ENCODE measurements at places on chromosomes 5 and 9.

GRCh38 chr5:180113660-180114303 lies 42.2 kb upstream of the RNF130 start:
- DNase-seq: no peak

GRCh38 chr9:6184749-6185645 lies 30.6 kb upstream of the IL33 start:
- DNase-seq: no peak

GRCh38 chr9:122129969-122130368 lies 29.6 kb downstream of the NDUFA8 start:
- no peak for DNase-seq

DNA sequence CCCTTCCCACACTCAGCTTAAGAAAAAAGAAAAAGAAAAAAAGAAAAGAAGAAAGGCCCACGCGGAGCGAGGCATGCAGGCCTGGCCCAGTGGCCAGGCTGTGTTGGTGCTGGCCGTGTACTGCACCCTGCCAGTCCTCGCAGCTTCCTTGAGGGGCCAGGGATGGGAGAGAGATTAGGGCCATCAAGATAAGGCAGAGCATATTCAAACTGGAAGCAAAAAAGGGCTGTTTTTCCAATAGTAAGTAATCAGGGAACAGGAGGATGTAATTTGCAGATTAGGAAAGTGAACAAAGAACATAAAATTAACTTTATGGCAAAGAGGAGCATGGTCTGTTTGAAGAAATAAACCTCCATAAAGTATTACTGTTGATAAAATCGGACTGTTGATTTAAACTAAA lies 319.6 kb upstream of the CLINT1 start:
- DNase-seq: no peak

- no peak for DNase-seq
These were observed 246.6 kb downstream of the PRELID2 start for GRCh38 chr5:145588558-145588957.

GRCh38 chr5:39340506-39340905 lies 23.8 kb downstream of the C9 start:
- DNase-seq: no peak

DNA sequence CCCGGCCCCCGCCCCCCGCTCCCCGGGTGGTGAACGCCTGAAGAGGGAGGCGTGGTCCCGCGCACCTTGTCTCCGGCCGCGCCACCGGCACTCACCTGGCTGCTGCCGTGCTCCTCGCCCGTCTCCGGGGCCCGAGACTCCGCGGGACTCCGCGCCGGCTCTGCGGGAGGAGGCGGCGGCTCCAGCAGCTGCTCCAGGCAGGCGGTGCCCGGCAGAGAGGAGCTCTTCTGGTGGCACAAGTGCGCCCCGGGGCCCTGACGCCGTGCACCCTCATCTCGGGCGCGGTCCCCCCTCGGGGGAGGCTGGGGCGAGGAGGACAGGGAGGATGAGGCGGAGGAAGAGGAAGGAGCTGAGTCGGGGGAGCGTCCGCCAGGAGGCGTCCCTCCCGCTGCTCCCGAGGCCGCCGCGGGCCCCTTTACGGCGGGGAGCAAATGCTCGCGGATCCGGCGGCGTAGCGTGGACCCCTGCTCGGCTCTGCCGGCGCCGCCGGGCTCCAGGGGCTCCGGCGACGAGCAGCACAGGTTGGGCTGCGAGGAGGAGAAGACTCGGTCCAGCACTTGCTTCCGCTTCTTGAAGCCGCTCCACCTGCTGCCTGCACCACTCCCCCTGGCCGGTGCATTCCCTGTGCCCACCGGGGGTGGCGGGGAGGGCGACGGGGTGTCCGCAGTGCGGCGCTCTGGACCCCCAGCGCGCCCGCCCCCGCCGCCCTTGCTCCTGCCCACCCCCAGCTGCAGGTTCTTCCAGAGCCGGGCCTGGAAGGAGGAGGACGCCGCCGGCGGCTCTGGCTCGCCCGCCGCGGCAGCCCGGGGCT lies 928 bp downstream of the MCTP1 start:
- peak; percentile 11 for DNase-seq

DNA sequence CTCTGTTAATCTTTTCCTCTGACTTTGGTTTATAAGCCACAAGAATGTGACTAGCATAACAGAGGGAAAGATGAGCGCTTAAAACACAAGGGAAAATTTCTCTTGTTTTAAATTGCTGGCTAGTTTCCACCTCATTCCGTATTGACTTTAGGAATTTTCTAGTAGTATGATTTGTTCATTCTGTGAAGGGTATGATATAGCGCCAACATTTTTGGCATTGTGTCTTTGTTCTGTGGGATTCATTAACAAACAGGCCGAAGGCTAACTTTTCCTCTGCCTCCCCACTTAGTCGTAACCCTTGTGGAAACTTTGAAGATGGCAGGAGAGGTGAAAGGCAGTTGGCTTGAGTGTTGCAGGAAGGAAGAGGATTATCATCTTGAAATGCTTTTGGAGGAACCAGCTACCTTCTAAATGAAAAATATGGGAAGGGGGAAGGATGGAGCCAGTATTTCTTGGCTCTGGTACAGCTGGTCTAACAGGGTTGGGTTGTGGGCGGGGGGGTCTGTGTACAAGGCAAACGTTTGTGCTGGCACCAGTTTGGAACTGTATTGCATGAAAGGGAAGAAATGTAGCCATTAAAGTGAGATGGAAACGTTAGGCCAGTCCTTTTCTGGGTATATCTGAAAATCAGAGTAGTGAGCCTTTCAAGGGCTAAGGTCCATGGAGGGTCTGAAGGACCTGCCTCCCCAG lies 21.5 kb upstream of the DMRT2 start:
- DNase-seq: no peak

GRCh38 chr5:159899067-159900049 lies 16.9 kb upstream of the ADRA1B start:
- no peak for DNase-seq

GRCh38 chr9:136352682-136353081 lies 10.9 kb downstream of the DNLZ start:
- no peak for DNase-seq

DNA sequence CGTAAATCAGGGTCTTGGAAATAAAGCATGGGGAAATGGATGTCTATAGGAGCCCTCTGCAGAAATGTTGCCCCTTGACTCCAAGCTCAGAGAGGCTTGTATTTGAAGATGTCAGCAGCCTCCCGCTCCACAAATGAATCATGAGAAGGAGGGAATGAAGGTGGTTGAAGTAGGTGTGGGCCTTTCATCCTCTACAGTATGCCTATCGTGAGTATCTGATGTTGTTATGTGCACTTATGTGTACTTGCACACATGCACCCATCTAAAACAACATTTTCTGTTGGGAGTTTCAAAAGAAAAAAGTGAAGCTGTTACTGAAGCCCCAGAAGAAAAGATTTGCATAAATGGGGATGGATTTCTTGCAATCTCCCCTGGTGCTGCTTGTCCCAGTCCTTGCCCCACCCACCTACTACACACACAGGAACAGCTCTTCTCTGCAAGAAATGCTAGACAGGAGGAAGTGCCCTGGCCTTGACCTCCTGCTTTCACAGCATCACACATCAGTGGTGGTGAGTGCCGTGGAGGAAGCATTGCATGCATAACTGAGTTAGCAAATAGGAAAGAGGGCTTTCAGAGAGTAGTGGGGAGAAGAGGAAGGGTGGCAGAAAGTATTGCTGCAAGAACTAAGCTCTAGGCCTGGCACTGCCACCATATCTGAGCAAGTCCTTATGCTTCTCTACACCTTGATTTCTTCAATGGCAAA lies 156.1 kb downstream of the SNX18 start:
- no peak for DNase-seq

DNA sequence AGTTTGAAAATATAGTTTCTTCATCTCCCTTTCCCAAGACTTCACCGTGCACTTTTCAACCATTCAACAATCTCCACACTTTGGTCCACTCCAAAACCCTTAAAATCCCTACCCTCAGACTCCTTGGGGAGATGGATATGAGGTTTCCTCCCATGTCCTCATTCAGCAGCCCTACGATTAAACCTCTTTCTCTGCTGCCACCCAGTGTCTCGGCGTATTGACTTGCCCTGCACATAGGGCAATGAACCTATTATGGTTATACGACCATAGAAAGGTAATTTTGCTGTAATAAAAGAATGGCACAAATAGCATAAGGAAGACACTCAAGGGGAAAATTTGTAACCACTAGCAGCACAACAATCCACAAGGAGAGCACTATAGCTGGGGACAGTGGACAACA lies 803.5 kb downstream of the TLE1 start:
- no peak for DNase-seq

- no peak for DNase-seq
These were observed 70.6 kb downstream of the DOCK2 start for GRCh38 chr5:169707686-169708085.

- DNase-seq: peak; percentile 71
These were observed 1.3 kb downstream of the ATP6V1G1 start for GRCh38 chr9:114588651-114589526.

Data from trophoblast cell (in vitro differentiated cells and primary cell).